ENCODE measurements at places on chromosomes 2 and 18.

DNA sequence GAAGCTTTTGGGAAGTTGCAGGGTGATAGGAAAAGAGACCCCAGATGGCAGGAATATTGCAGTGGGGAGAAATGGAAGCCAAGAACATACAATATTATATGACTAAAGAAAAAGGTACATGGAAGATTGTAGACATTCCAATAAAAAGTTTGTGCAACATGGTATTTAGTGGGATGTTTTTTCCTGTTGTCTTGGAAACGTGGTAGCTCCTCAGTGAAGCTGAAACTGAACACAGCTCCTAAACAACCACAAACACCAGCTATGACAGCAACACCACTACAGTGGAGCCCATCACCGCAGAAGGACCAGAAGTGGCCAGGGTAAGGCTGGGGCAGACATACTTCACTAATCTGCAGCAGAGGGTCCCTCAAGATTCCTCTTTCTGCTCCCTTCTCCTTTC is 246.8 kb downstream of the CDH20 start:
- DNase-seq: no peak

- DNase-seq: no peak
Observed at GRCh38 chr18:58511897-58512581, 116.9 kb downstream of the ALPK2 start.

DNA sequence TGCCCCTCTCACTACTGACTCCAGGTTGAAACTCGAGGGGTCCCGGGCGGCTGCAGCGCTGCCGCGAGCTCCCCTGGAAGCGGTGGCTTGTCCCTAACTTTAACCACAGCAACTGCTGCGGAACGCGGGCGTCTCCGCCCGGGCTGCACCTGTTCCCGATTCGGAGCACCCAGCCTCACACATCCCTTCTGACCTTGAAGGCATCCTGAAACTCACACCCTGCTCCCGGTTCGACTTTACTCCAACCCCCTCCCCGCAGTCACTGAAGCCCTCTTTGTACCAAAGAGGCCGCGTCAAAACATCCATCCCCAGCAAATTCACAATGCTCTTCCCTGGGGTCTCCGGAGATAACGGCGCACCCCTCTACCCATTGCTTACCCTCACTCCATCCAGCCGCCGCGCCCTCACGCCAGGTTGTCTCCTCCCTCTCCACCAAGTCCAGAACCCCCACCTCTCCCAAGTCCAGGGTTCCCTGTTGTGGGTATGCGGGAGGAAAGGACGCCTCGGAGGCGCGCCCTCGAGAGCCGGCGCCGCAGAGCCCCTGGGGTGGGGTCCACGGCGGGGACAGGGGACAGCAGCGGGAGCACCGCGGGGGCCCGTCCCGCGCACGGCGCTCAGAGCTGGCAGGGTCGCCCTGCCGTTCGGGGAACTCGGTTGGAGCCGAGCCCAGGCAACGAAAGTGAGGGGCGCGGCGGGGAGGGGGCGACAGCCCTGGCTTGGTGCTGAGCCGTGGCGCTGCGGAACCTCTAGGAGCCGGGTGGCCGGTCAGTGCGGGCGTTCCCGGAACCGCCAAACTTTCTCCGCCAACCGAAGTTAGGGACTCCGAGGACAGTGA is 934 bp downstream of the MYO5B start:
- DNase-seq: no peak

GRCh38 chr2:26493566-26493965 is 15.6 kb upstream of the OTOF start:
- DNase-seq: no peak

DNA sequence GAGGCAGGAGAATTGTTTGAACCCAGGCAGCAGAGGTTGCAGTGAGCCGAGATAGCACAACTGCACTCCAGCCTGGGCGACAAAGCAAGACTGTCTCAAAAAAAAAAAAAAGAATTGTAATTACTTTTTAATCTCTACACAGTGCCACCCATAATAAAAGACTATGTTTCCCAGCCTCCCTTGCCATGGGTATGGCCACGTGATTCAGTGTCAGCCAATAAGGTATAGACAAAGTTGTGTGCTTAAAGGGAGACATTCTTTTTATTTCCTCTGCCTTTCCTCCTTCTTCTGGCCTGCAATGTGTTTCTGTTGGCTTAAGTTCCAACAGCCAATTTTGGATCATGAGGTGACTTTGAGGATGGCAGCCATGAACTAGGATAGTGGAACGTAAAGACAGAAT is 406.9 kb downstream of the LNPK start:
- no peak for DNase-seq

Measured in activated T-cell treated with anti-CD3 and anti-CD28 coated beads, Interleukin-2, amount 50 U/mL, for 4 hours (primary cell).